ENCODE measurements at places on chromosomes 4 and X. TPM values are rescaled to one million over a fixed set of nuclear protein-coding genes. Genes with fewer than 3 reads are reported as not detected.

BGN gene
- total RNA-seq, result 77.9 TPM

PDE6B gene
- 16.5 TPM for total RNA-seq

ZMYM3 gene
- 23.4 TPM for total RNA-seq

JCHAIN gene
- total RNA-seq, result 276 TPM

CTPS2 gene
- total RNA-seq, result 9.3 TPM

GRCh38 chr4:81204571-81204970, 10.5 kb downstream of the PRKG2 start:
- H3K4me1 ChIP-seq, result no peaks in the 10 kb centered on the region
- no peaks in the 10 kb centered on the region for H3K27me3 ChIP-seq
- no peak overlapping the region for H3K4me3 ChIP-seq
- no peak overlapping the region for H3K27ac ChIP-seq

- H3K4me1 ChIP-seq, result no peaks in the 10 kb centered on the region
- no peak for DNase-seq
- H3K27ac ChIP-seq, result no peak overlapping the region
- H3K27me3 ChIP-seq, result no peaks in the 10 kb centered on the region
- peaks cover 29% of the 10 kb centered on the region for H3K36me3 ChIP-seq
- no peak overlapping the region for H3K4me3 ChIP-seq
These were observed 78.0 kb downstream of the NSUN7 start for GRCh38 chr4:40827758-40828157.

DNA sequence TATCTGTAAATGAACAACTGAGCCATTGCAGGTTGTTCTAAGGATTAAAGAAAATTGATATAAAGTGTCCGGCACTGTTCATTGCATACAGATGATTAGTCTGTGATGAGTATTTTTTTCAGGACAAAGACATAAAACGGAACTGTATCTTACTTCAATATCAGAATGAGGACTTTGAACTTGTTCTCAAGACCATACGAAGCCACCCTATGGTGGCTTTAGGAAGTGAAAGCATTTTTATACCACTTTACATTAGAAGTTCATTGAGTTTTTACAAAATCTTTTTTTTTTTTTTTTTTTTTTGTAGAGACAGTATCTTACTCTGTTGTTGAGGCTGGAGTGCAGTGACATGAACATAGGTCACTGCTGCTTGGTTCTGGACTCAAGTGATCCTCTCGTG, 45.2 kb upstream of the TRIM2 start:
- H3K4me1 ChIP-seq, result no peaks in the 10 kb centered on the region
- no peak overlapping the region for H3K4me3 ChIP-seq
- H3K27ac ChIP-seq, result no peak overlapping the region
- DNase-seq, result no peak
- H3K36me3 ChIP-seq, result no peaks in the 10 kb centered on the region

GRCh38 chrX:29547877-29548276, 667.5 kb upstream of the MAGEB2 start:
- no peak overlapping the region for H3K27ac ChIP-seq
- no peaks in the 10 kb centered on the region for H3K4me1 ChIP-seq
- H3K4me3 ChIP-seq, result no peak overlapping the region
- no peaks in the 10 kb centered on the region for H3K27me3 ChIP-seq

DNA sequence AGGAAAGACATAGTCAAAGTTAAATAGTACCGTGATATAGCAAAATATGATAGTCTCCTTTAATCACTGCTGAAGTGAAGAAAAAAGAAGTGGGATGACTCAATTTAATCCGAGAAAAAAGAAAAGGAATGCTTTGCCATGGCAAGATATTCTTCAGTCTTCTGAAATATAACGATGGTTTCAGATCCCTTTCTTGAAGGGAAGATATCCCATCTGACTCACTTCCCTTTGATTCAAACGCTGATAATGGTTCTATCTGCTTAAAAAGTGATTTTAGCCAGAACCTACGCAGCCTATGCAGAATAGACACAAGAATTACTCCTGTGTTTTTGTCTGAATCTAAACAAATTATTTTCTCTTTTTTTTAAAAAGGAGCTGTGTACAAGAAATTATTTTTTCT, 68.1 kb upstream of the FTHL17 start:
- no peak overlapping the region for H3K4me3 ChIP-seq
- H3K4me1 ChIP-seq, result no peaks in the 10 kb centered on the region
- H3K36me3 ChIP-seq, result no peaks in the 10 kb centered on the region
- H3K27me3 ChIP-seq, result no peaks in the 10 kb centered on the region

GRCh38 chr4:142550965-142551364, 295.1 kb downstream of the INPP4B start:
- DNase-seq, result no peak
- no peaks in the 10 kb centered on the region for H3K4me1 ChIP-seq
- H3K27ac ChIP-seq, result no peak overlapping the region
- no peaks in the 10 kb centered on the region for H3K36me3 ChIP-seq

DNA sequence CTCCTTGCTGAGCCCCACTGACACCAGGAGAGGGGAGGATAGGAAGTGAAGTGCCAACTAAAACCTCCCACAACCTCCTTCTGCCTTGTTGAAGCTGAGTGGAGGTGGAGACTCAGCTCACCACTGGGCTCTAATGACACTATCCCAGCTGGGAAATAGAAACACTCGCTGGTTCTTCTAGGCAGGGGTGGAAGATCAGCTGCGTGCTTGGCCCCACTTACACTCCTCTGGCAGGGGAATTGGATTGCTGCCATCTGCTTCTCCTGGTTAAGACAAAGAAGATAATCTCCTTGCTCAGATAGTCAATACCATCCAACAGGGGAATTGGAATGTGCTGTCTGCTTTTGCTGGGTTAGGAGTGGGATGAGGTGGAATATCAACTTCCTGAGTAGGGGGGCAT, 392.5 kb downstream of the ZNF674 start:
- H3K27ac ChIP-seq, result no peak overlapping the region
- peak overlapping the region; percentile 8 for H3K4me3 ChIP-seq
- no peaks in the 10 kb centered on the region for H3K27me3 ChIP-seq
- H3K4me1 ChIP-seq, result no peaks in the 10 kb centered on the region
- DNase-seq, result no peak
- H3K36me3 ChIP-seq, result no peaks in the 10 kb centered on the region

GRCh38 chr4:80594701-80595100, 259.2 kb downstream of the CFAP299 start:
- H3K4me1 ChIP-seq, result no peaks in the 10 kb centered on the region
- H3K36me3 ChIP-seq, result no peaks in the 10 kb centered on the region
- H3K4me3 ChIP-seq, result no peak overlapping the region
- no peak overlapping the region for H3K27ac ChIP-seq

- peaks cover 29% of the 10 kb centered on the region for H3K27me3 ChIP-seq
- no peak overlapping the region for H3K4me3 ChIP-seq
- no peak overlapping the region for H3K27ac ChIP-seq
These were observed 18.5 kb upstream of the NAT8L start for GRCh38 chr4:2040391-2041238.

GRCh38 chr4:54423066-54423465, 194.0 kb downstream of the PDGFRA start:
- DNase-seq, result no peak
- no peaks in the 10 kb centered on the region for H3K4me1 ChIP-seq
- no peak overlapping the region for H3K4me3 ChIP-seq

GRCh38 chr4:19309378-19309777, 942.3 kb upstream of the SLIT2 start:
- no peaks in the 10 kb centered on the region for H3K4me1 ChIP-seq
- H3K27ac ChIP-seq, result no peak overlapping the region
- H3K27me3 ChIP-seq, result no peaks in the 10 kb centered on the region
- H3K4me3 ChIP-seq, result no peak overlapping the region

GRCh38 chr4:182449930-182450439, 206.8 kb downstream of the TENM3 start:
- no peak overlapping the region for H3K27ac ChIP-seq
- H3K4me1 ChIP-seq, result peaks cover 7% of the 10 kb centered on the region
- H3K4me3 ChIP-seq, result no peak overlapping the region
- no peaks in the 10 kb centered on the region for H3K27me3 ChIP-seq

DNA sequence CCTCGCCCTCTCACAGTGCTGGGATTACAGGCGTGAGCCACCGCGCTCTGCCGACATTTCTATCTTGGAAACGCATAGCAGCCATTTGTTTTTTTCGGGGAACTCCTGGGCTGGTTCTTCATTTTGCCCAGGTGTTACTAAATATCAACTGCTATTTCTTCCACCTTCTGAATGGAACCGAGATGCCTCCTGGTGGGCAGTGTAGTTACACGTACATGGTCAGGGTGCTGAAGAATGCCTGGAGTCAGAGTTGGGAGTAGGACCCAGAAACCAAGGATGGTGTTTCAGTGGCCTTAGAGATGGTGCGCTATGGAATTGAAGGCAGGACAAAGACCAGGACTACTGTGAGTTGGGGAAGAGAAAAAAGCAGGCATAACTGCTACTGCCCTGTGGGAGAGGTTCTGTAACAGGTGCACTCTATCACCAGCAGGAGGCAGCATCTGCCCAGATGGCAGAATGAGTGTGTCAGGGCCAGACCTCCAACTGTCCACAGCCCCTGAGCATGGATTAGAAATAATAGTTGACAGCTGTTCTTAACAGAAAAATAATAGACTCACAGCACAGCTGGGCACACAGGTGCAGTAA, 81.7 kb downstream of the ZC4H2 start:
- H3K36me3 ChIP-seq, result no peaks in the 10 kb centered on the region
- no peak overlapping the region for H3K27ac ChIP-seq
- H3K27me3 ChIP-seq, result no peaks in the 10 kb centered on the region
- no peak for DNase-seq
- H3K4me1 ChIP-seq, result no peaks in the 10 kb centered on the region

DNA sequence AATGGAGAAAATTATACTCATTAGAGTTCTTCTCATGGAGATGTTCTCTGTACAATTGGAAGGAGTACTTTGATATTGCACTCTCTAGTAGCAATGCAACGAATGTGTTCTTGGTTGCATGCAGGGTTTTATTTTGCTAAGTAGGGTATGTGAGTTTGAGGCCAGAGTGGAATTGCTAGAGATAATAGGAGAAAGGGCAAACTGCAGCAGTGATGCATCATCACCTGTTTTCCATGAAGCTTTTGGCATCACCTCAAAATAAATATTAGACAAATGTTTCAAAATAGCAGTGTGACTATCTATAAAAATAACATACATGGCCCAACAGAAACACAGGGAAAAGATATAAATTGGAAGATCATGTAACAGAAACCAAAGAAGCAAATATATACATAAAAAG, 93.3 kb downstream of the TIGD2 start:
- no peak for DNase-seq
- H3K27ac ChIP-seq, result no peak overlapping the region
- H3K4me3 ChIP-seq, result no peak overlapping the region
- H3K27me3 ChIP-seq, result no peaks in the 10 kb centered on the region
- no peaks in the 10 kb centered on the region for H3K36me3 ChIP-seq

GRCh38 chr4:17773135-17773698, 8.2 kb downstream of the FAM184B start:
- no peak overlapping the region for H3K27ac ChIP-seq
- no peaks in the 10 kb centered on the region for H3K36me3 ChIP-seq
- no peak overlapping the region for H3K4me3 ChIP-seq
- peaks cover 2% of the 10 kb centered on the region for H3K27me3 ChIP-seq
- peak; percentile 48 for DNase-seq

DNA sequence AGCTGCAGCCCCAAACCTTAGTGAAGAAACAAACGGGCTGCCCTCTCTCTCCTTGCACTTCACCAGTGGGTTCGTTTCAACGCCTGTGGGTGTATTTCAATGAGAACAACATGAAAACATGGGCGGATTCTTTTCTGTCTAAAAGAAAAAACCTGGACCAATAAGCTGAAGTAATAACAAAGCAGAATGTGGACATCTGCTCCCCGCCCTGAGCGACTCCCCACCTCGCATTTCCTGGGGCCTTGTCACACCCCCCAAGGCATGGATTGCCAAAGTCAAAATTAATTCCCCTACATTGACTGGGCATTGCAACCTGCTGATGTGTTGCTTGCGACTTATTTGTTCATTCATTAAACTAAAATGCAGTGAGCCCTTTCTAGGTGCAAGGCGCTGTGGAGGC, 142.9 kb downstream of the BCOR start:
- H3K36me3 ChIP-seq, result no peaks in the 10 kb centered on the region
- no peak overlapping the region for H3K27ac ChIP-seq
- H3K27me3 ChIP-seq, result no peaks in the 10 kb centered on the region
- no peak for DNase-seq
- no peak overlapping the region for H3K4me3 ChIP-seq

GRCh38 chrX:75522565-75523431, at the start of gene ZDHHC15:
Gene ZDHHC15, minus strand, starts transcription at chrX:75523037. Its CDS starts 13 bp downstream, at chrX:75523024.
- DNase-seq, result peak; percentile 77
- peak within 1 kb of the TSS; percentile 44 for H3K4me3 ChIP-seq
- no peaks in the 10 kb centered on the region for H3K36me3 ChIP-seq
- H3K4me1 ChIP-seq, result peaks cover 6% of the 10 kb centered on the region
- H3K27ac ChIP-seq, result peak within 1 kb of the TSS; percentile 54

DNA sequence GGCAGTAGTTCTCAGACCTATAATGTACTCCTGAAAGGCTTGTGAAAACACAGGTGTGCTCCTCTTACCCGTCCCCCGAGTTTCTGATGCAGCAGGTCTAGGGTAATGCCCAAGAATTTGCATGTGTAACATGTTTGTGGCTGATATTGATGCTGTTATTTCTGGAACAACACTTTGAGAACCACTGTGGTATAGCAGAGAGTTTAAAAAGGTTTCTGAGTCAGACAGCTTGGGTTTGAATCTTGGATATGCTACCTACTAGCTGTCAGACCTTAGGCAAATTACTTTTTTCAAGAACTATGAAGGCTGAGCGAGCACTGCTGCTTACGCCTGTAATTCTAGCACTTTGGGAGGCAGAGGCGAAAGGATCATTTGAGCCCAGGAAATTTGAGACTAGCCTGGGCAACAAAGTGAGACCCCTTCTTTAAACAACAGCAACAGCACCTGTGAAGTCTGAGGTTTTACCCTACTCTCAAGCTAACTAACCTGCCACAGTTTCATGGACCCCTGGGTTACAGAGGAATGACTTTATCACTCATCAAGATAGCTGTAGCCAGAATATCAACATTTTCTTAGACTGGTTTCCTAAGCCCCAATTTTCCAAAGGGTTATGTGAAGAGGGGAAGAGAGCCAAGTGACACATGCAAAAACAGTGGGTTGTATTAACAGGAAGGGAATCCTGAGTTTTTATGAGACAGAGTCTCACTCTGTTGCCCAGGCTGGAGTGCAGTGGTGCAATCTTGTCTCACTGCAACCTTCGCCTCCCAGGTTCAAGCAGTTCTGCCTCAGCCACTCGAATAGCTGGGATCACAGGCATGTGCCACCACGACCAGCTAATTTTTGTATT, 5.1 kb downstream of the AFF1 start:
- DNase-seq, result no peak
- no peaks in the 10 kb centered on the region for H3K27me3 ChIP-seq
- H3K27ac ChIP-seq, result no peak overlapping the region
